ENCODE measurements at places on chromosomes 5 and 9.

- DNase-seq: peak; percentile 28
Measured at GRCh38 chr5:160118349-160119141, 705 bp downstream of the PWWP2A start.

DNA sequence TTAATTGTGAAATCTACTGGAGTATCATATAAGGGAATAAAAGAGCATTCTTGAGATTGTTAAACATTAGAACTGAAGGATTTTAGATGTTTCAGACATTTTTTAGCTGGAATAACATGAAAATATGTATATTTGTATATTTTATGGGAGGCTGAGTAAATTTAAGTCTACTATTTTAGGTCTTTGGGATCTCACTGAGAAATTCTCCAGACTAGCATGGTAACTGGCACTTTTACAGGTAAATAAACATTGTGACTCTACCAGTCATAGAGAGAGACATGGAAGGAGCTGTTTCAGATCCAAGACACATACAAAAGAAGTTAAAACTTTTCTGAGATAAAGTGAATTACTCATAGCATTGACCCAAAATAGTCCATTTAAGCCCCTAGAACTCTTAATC lies 59.4 kb downstream of the NDUFAF2 start:
- no peak for DNase-seq

DNA sequence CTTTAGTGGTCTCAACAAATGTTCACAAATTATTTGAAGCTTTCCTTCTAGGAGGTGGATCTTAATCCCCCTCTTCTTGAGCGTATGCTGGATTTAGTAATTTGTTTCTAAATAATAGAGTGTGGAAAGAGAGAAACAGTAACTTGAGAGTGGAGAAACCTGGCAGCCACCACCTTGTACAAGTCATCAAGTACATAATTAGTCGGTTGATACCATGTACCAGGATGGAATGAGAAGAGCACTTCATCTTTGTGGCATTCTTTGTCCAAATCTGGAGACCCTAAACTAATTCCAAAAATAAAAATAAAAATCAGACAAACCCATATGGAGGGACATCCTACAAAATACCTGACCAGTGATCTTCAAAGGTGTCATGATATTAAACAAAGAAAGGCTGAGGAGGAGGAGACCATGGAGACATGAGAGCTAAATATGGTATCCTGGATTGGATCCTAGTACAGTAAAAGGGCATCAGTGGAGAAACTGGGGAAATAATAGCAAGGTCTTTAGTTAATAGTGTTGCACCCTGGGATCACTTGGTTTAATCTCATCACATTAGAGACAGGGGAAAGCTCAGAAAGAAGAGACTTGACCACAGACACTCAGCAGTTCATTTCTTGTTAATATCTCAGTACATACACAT lies 147.9 kb downstream of the ASTN2 start:
- DNase-seq: no peak

DNA sequence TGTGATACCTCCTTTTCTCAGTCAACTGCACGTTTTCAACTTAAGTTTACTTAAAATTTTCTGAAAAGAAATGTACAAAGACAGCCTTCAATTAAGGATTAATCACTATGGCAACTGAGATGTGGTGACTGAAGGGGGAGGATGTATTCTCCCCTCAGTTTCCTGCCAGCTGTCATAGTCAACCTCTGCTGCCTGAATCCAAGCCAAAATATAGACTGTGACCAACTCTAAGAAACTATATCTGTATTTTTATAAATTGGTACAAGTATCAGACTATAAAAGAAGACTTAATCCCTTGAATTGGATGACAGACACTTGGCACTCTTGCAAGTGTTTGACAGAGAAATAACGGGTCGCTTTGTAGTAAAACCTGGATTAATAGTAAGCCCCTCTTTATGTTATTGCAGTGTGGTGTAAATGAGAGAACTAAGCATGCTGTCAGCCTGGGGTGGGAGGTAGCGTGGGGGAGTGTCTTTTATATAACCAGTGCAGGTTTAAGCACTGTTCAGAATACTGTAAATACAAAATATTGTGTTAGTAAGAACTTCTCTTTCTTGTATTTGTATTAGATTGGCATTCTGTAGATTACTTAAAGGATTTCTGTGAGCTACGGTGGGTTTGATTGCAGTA lies 106.4 kb downstream of the ERCC6L2 start:
- no peak for DNase-seq

DNA sequence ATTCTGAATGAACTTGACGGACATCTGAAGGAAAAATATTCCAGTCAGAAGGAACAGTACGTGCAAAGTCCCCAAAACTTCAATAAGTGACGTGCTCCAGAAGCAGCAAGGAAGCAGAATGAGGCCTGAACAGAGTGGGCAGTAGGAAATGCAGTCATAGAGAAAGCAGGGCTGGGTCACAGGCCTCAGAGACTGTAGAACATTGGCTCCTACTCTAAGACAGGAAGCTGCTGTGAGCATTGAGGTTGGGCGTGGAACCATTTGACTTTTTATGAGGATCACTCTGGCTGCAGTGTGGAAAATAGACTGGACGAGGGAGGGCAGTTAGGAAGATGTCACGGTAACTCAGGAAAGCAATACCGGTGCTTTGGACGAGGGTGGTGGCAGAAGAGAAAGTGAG lies 64.0 kb downstream of the DOCK8 start:
- no peak for DNase-seq

DNA sequence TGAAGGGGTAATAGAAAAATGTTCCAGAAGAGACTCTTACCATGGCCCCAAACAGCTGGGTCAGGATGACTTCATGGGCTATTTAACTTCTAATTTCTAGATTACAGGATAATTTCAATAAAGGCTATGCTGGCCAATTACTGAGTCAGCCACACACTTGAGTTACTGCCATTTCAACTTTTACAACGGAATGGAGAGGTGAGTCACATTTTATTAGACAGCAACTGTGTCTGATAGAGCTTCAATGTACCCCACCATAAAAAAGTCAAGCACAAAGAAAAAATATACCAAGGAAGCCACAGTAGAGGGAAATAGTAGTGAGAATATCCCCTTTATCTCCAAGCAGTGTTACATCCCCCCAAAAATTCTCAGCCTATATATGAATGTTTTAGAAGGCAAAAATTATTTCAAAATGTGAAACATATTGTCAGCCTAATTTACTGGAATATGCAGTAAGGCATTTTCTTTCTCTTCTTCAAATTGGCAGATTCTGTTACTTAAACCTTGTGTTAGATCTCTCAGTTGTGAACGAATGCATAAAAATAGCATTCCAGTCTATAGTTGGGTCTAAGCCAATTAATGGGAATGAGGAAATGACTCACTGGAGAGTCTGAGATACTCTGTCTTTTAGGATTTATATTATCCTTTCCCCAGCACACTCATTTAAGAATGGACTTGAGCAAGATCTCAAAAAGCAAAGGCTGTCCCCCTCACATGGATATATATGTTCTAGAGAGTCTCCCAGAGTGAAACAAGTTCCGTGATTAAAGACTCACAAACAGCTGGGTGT lies 47.1 kb upstream of the RAI14 start:
- no peak for DNase-seq

- DNase-seq: no peak
Measured at GRCh38 chr5:81147011-81147885, 85.9 kb upstream of the CKMT2 start.

DNA sequence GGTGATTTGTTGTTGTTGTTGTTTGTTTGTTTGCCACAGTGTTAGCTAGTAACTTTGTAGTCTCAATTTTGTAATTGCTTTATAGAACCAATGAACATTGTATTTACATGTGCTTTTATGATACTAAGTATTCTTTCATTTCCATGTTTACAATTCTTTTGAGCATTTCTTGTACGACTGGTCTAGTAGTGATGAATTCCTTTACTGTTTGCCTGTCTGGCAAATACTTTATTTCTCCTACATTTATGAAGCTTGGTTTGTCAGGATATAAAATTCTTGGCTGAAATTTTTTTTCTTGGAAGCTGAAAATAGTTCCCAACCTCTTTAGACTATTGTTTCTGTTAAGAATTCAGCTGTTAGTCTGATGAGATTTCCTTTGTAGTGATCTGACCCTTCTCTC lies 55.6 kb upstream of the SNCAIP start:
- no peak for DNase-seq

Data from hematopoietic multipotent progenitor cell treated with erythropoietin and hydrocortisone succinate and interleukin-3 and kit ligand, for 17 days (in vitro differentiated cells).